ENCODE measurements at places on chromosomes 5 and 9. TPM values are rescaled to one million over a fixed set of nuclear protein-coding genes. Genes with fewer than 3 reads are reported as not detected.

- no peak for DNase-seq
Observed at GRCh38 chr5:138647794-138648410, 72.7 kb upstream of the HSPA9 start.

GRCh38 chr5:15680455-15680854 lies 180.5 kb downstream of the FBXL7 start:
- DNase-seq: no peak

Gene IFNA2
- not detected for total RNA-seq

Gene SNAPC4
- 15.0 TPM for total RNA-seq

DNA sequence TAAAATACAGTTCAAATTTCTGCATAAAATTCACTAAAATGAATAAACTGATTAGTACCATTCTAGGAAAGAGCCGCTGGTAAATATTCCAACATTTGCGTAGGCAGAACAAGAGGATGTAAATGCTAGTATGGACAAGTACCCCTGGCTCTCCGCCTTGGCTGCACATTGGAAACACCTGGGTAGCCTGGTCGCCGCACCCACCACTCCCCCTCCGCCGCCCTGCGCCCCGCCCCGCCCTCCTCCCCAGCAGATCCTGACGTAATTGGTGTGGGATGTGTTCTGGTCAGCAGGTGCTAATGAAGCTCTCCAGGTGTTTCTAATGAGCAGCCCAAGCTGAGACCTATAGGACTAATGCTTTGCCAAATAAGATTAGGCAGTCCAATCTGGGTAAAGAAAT lies 225.7 kb downstream of the FRMD3 start:
- no peak for DNase-seq

Gene PDE8B
- 0.35 TPM for total RNA-seq

- no peak for DNase-seq
Observed at GRCh38 chr5:71924980-71925379, 182.3 kb upstream of the MAP1B start.

DNA sequence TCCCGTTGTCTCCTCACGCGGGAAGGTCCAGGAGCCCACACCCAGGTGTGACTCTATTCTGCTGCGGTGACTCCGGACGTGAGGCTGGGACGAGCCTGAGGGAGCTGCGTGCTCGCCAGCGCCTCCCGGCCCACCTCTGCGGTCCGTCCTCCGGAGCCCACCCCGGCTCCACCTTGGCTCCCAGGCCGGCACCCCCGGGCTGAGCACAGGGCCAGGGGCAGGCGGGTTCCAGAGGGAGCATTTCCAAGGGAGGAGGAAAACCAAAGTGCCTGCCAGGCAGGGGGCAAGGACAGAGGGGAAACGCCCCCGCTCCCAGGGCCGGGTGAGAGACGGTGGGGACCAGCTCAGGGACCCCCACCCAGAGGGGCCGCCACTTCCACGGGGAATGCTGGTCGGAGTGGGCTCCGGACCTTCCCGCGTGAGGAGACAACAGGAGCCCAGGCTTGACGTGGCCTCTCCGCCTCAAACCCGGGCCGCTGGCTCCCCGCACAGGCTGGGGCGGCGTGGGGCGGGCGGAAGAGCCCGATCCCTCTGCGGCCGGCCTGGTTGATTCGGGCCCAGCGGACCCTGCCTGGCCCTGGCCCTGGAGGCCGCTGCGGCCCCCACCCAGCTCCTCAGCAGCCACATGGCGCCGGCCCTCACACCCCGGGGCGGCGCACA lies 26.0 kb downstream of the IRX4 start:
- no peak for DNase-seq

- DNase-seq: no peak
Observed at GRCh38 chr5:102578362-102578761, 79.6 kb upstream of the SLCO6A1 start.

GRCh38 chr5:160327818-160328217 lies 15.5 kb upstream of the CCNJL start:
- DNase-seq: no peak

GRCh38 chr5:170411100-170411499 lies 21.9 kb upstream of the KCNMB1 start:
- DNase-seq: no peak

DNA sequence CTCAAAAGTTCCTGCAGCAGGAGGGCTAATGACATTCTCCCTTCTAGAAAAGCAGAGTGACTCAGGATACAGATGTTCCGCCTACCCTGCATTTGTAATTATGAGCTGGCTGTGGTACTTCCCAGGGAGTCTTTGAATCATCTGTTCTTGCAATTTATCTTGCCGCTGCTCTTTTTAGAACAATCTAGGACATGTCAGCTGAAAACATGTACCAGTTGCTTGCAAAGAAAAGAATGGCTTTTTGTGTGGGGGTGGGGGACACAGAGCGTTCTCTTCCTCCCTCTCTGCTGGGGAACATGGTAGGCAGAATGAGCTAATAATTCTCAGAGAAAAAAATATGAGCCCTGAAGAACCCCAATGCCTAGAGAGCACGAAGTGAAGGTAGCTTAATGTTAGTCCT lies 51.7 kb upstream of the TUT7 start:
- DNase-seq: peak; percentile 80

GRCh38 chr5:94248175-94248875 lies 370.1 kb downstream of the KIAA0825 start:
- no peak for DNase-seq

Gene INSL6
- not detected for total RNA-seq

Gene HMMR
- total RNA-seq: 19.5 TPM

- DNase-seq: no peak
Observed at GRCh38 chr9:95008151-95008771, 281.8 kb downstream of the AOPEP start.

- no peak for DNase-seq
Observed at GRCh38 chr5:82593481-82593880, 315.3 kb upstream of the RPS23 start.

DNA sequence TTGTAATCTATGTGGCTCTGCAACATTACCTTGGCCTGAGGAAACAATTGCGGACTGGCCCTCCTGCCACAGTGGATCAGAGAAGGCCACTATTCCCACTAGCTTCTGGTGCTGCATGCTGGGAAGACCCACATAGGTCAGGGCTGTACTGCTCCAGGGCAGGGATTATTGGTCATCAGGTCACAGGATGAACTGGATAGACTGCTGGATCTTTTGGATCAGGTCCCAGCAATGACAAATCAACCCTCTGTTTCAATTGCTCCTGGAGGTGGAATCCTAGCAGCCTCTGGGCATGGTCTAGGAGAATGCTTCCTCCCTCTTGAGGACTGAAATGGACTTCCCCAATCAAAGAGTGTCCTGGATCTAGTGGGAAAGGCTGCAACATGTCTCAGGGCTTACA lies 66.7 kb upstream of the PHF24 start:
- no peak for DNase-seq

Gene RNF180
- total RNA-seq: 4.5 TPM

GRCh38 chr5:4924577-4924976 lies 215.6 kb upstream of the ADAMTS16 start:
- peak; percentile 50 for DNase-seq

- DNase-seq: no peak
Observed at GRCh38 chr5:119327018-119327417, 28.8 kb upstream of the TNFAIP8 start.

- DNase-seq: no peak
Observed at GRCh38 chr5:9362600-9362999, 183.3 kb downstream of the SEMA5A start.

GRCh38 chr9:4936823-4937222 lies 48.2 kb upstream of the JAK2 start:
- no peak for DNase-seq

GRCh38 chr5:148509893-148510292 lies 126.1 kb downstream of the FBXO38 start:
- DNase-seq: no peak

Gene MIGA2
- total RNA-seq: 18.0 TPM

- no peak for DNase-seq
Observed at GRCh38 chr5:55446640-55447351, 88.0 kb downstream of the PLPP1 start.

- no peak for DNase-seq
Observed at GRCh38 chr9:122975196-122975595, 34.4 kb downstream of the RABGAP1 start.

Gene EGFL7
- 15.6 TPM for total RNA-seq

Gene PRUNE2
- total RNA-seq: 0.63 TPM

- no peak for DNase-seq
Observed at GRCh38 chr5:41281215-41281810, 68.0 kb upstream of the C6 start.

Gene DND1
- 0.14 TPM for total RNA-seq

Measured in epithelial cell of proximal tubule (primary cell).